ENCODE measurements at places on chromosomes 3 and 15. TPM values are rescaled to one million over a fixed set of nuclear protein-coding genes. Genes with fewer than 3 reads are reported as not detected.

Gene TTC21A
- total RNA-seq, result 1.5 TPM

Gene SEMA7A
- 46.9 TPM for total RNA-seq

Gene TMEM212
- total RNA-seq, result not detected

Gene CSTA
- total RNA-seq, result not detected

Gene GPR160
- total RNA-seq, result 10.3 TPM

Gene GOLGA6L7
- total RNA-seq, result not detected

- peaks cover 8% of the 10 kb centered on the region for H3K36me3 ChIP-seq
- H3K27me3 ChIP-seq, result no peaks in the 10 kb centered on the region
- no peak overlapping the region for H3K4me3 ChIP-seq
- no peak for DNase-seq
- H3K4me1 ChIP-seq, result peaks cover 45% of the 10 kb centered on the region
Observed at GRCh38 chr3:182909318-182910040, 70.9 kb downstream of the DCUN1D1 start.

- H3K27ac ChIP-seq, result no peak overlapping the region
- no peaks in the 10 kb centered on the region for H3K27me3 ChIP-seq
- H3K4me1 ChIP-seq, result no peaks in the 10 kb centered on the region
- H3K4me3 ChIP-seq, result no peak overlapping the region
Observed at GRCh38 chr3:131231710-131232389, 149.7 kb upstream of the NUDT16 start.

- no peaks in the 10 kb centered on the region for H3K4me1 ChIP-seq
- peaks cover 22% of the 10 kb centered on the region for H3K27me3 ChIP-seq
- DNase-seq, result no peak
- H3K4me3 ChIP-seq, result no peak overlapping the region
- H3K36me3 ChIP-seq, result no peaks in the 10 kb centered on the region
- H3K27ac ChIP-seq, result no peak overlapping the region
Observed at GRCh38 chr3:170749765-170750477, 120.1 kb downstream of the RPL22L1 start.

DNA sequence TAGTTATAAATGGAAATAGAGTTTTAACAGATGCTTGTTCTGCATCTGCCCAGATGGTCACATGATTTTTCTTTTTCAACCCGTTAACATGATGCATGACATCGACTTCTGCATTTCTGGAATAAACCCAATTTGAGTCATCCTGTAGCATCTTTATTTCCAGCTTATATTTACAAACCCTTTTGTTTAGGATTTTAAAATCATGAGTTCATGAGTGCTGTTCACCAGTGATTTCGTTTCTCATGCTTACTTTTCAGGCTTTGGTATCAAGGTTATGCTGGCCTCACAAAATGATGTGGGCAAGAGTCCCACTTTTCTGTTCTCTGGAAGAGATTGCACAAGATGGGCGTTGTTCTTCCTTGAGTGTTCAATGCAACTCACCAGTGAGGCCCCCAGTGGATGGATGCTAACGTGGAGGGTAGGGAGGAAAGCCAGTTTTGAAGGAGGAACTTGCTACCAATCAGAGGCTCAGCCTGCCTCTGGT, 5.2 kb downstream of the HRH1 start:
- peaks cover 41% of the 10 kb centered on the region for H3K27me3 ChIP-seq
- DNase-seq, result no peak
- no peak overlapping the region for H3K27ac ChIP-seq
- no peaks in the 10 kb centered on the region for H3K36me3 ChIP-seq
- H3K4me3 ChIP-seq, result no peak overlapping the region

DNA sequence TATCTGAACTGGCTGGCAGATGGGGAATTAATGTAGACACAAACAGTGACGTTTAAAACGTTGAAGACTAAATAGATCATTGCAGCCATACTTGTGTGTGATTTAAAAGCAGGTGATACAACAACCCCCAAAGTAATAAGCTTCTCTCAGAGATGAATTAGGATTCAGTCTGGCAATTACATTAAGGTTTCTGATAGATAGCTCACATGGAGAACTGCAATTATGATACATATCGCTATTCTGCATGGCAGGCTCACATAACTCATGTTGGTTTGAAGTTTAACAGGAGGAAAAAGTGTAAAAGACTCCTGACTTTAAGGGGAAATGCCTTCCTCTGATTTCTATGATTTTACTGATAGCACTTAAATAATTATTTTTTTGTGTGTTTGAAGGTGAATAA, 196.9 kb downstream of the CLSTN2 start:
- H3K27me3 ChIP-seq, result no peaks in the 10 kb centered on the region
- H3K4me3 ChIP-seq, result no peak overlapping the region
- H3K27ac ChIP-seq, result no peak overlapping the region

GRCh38 chr15:73024168-73024567, 28.1 kb upstream of the NEO1 start:
- H3K27me3 ChIP-seq, result peaks cover 27% of the 10 kb centered on the region
- no peak overlapping the region for H3K27ac ChIP-seq
- no peak for DNase-seq
- no peaks in the 10 kb centered on the region for H3K36me3 ChIP-seq
